ENCODE measurements at places on chromosomes 6 and 20.

DNA sequence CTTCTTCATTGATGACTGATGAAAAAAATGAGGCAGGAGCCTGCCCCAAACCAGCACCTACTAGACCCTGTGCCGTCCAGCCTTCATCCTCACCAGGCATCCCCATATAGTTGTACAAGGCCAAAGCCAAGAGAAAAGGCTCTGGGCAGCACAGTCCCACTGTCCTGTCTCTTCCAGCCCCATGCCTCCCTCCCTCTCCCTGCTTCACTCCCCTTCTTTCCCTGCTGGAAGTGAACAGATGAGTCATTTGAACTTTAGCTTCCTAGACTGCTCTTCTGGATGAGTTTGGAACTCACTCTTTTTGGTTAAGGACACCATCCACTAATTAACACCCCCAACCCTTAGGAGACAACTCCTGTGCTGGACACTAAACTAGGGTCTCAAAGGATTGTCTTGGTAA lies 235.2 kb downstream of the LRFN2 start:
- DNase-seq: no peak

DNA sequence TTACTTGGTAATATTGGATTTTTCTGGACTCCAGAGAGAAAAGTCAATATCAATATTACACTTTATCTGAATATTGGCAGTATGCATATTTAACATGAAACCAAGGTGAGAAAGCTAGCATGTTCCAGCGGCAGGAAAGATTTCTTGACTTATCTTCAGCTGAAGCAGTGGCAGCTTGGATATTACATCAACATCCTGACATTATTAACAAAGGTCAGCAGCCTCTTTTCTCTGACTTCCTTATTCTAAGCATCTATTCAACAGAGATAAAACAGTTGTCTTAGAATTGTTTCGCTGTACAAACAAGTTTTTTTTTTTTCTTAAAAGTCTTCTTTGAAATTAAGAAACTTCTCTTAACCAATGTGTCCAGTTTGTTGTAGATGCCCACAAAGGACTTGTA lies 11.8 kb downstream of the DCBLD1 start:
- no peak for DNase-seq

DNA sequence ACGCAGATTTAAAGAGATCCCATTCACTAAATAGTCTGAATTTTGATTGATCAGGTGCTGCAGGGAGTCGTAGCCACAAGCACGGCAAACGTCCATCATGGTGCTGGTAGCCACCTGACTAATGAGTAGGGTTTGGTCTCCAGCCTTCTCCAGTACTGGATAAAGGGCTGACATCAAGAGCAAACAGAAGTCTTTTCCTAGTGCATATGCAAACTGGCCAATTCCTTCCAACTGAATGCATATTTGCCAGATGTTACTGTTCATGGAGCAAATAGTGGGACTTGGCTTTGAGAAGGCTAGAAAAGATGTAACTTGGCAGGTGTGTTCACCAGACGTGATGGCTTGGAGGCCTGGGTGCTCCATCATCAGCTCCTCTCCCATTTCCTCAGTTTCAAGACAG lies 21.6 kb downstream of the TTI1 start:
- DNase-seq: no peak

DNA sequence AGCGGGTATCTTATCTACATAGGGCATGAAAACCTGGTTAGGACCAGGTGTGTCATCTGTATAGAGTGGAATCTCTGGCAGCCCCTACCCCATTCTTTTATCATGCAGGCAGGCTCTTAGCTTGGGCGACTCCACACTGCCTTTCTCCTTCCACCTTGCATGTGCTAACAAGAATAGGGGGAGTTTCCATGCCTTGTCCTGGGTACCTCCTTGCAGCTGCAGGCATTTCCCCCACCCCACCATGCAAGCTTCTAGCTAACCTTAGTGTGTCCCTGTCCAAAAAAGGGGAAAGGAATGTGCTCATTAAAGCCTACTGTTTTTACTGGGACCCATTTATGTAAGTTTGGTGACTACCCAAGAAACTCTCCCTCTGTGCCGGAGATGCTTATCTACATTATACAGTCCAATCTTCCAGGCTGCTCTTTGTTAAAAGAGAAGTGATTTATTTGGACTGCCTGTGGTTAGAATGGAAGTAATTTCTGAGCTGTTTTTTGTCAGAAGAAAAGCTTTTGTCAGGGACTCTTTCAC lies 10.5 kb upstream of the CEP43 start:
- DNase-seq: no peak

DNA sequence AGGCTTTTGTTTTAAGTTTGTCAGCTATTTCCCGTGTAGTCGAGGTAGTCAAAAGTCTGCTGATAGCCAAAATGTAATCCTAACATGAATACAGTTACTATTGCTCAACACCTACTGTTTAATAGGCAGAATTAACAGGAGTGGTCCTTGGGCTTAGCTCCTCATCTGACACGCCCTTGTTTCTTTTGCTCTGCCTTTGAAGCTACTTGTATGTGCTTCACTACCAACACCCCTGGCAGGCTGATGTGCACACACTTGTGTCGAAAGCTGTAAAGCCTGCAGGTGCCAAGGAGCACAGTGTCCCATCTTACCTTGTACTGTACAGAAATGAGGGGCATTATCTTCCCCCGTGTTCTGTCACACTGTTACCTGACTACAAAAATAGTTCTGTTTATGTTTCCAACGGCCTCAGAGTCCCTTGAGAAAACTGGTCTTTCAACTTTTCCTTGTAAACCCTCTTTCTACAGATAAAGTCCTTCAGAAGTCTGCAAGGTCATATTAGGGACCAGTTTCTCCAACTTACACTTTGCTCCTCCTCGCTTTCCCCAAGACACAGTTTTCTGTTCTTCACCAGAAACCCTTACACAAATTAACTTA lies 9.3 kb downstream of the SDHAF4 start:
- DNase-seq: no peak

DNA sequence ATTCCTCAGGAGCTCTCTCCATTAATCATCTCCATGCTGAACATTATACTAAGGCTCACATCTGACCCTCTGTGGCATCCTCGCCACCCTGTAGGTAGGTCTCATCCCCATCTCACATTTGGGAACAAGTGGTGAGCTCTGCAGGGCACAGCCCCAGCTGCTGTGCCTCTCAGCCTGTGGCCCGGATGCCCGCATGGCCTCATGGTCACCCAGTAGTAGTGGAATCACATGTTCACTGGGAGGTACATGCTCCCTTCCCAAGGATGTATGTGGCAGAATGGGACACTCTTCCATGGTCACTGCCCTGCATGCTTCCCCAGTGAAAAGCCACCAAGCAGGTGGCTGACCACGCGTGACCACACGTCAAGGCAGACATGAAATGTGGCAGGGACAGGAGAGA lies 26.3 kb upstream of the APMAP start:
- no peak for DNase-seq

DNA sequence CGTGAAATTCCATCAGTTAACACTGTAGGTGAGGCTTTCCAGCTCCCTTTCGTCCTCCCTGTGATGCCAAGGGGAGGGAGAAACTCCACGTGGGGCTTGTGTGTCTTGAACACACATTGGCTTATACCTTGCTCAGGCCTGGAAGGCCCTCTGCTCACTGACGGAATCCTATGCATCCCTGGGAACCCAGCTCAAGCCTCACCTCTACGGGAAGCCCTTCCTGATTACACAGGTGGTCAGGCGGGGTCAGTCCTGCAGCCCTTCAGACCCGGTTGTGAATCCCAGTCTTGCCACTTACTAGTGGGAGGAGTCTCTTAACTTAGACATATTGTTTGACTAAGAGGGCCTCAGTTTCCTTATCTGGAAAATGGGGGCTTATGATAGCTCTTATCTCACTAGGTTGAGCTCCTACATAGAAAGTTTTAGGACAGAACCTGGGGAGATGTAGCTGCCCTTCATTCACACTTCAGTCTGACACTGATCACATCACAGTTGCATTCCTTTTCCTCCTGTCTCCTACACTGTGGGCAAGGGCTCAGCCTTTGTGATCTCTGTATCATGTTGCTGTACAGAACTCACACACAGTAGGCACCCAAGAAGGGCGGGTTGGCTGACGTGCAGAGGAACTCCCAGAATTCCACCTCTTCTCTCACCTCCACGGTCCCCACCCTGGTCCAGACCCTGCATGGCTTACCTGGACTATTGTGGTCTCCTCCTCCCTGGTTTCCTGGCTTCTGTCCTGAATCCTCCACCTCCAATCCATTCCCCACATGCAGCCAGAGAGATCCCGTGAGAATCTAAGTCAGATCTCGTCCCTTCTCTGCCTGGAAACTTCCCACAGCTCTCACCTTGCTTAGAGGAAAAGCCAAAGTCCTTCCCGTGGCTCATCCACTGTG lies 129.6 kb downstream of the CEBPB start:
- DNase-seq: no peak

- DNase-seq: no peak
Measured at GRCh38 chr6:44980841-44981240, 347.3 kb upstream of the RUNX2 start.

GRCh38 chr6:33954453-33954852 lies 150.7 kb upstream of the MLN start:
- DNase-seq: no peak

DNA sequence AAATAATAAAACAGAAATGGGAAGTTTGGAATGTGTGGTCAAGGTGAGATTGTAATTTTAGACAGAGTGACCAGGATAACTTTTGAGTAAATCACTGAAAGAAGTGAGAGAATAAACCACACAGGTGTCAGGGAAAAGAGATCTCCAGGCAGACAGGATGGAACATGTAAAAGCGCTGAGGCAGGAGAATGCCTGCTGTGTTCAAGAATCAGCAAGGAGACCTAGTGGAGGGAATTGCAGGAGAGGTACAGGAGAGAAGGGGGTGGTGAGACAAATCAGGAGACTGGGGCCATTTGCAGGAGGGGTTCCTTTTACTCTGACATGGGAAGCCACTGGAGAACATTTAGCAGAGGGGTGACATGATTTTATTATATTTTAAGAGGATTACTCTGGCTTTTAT lies 456.7 kb downstream of the NKAIN2 start:
- no peak for DNase-seq

- no peak for DNase-seq
Measured at GRCh38 chr20:64044484-64045247, 4.8 kb downstream of the SOX18 start.

- DNase-seq: no peak
Measured at GRCh38 chr6:26556263-26557070, 18.3 kb downstream of the HMGN4 start.

DNA sequence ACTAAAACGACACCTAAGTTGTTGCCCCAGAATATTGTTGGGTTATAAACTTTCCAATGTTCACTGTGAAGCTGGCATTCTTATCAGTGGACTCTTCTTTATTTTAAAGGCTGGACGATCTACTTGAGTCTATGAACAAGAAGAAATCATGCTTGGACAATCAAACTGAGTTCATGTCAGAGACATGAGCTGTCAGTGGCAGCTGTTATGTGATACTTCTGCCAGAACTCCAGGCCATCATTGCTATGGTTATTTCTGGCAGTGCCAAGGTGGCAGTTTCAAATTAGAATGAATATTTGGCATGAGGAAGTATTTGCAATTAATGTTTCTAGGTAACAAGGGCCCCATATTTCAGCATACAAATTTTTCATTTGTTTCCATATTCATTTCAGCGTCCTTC lies 417.3 kb downstream of the LMBRD1 start:
- no peak for DNase-seq

DNA sequence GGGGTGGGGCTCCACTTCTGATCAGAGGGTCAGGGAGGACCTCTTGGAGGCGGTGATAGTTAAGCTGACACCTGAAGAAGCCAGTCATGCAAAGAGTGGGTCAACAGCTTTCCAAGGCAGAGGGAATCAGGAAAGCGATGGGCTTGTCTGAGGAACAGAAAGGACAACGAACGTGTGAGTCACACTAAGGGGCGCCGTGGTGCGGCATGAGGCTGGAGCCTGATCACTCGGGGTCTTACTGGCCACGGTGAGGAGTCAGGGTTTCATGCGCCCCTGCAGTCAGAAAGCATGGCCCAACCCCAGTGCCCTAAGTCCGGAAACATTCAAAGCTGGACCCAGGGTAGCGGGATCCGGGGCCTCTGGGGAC lies 50.6 kb upstream of the SLC32A1 start:
- no peak for DNase-seq

DNA sequence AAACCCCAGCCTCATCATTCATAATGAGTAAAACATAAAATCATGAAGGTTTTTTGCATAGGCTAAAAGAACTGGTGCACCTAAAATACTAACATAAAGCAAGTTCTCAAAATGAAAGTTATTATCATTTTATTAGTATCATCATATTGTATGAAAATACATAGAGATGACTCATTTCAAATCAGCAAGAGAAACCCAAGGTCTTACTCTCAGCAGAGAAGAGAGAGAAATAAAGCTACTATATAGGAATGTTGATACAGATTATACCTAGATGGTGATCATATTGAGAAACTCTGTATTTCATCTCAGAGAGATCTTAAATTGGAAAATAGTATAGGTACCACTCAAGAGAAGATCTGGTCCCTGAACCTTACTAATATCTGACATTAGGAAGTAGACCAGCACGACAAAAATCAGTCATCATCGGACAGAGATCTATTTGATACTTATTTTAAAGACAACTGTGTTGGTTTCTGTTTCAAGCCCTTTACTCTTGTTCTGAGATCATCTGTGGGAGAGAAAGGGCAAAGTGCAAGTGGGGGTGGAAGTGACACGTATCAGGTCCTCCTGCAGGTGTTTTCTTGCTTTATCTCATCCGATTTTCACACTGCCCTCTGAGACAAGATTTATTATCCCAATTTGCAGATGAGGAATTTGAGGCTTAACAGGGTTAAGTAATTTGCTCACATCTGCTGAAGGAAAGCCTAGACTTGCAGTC lies 532.3 kb downstream of the MAFB start:
- DNase-seq: no peak

DNA sequence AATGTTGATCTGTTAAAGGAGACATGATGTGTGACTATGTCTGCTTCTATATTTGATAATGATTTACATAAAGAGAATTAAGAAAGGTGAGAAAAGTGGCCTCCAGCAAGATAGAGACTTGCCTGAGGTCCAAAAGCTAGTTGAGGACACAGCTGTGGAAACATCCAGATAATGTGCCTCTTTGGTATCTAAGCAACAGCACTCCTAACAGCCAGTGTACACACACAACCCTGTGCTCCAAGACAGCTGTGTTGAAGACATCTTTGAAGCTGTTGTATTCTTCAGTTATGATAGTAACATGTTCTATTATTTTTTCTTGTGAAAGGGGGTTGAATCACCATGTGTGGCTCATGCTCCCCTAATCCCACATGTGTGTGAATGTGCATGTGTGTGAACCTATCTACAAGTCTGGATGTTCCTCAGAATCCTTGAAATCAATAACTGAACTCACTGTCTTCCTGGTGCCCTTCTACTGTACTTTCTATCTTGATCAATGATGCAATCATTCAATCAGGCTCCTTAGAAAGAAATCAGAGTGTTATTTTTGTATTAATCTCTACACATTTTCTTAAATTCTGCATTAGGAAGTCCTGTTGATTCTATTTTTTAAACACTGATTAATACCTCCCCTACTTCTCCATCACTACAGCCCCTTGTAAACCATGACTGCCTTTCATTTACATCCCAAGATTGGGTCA lies 116.7 kb upstream of the SSTR4 start:
- no peak for DNase-seq

GRCh38 chr6:96898241-96898851 lies 655 bp upstream of the NDUFAF4 start:
- DNase-seq: no peak

GRCh38 chr6:32112431-32112980 lies 3.4 kb upstream of the TNXB start:
- no peak for DNase-seq
